ENCODE measurements at places on chromosomes 6 and 20.

- DNase-seq, result no peak
These were observed 296.1 kb upstream of the FOXQ1 start for GRCh38 chr6:1015825-1016224.

- peak; percentile 57 for DNase-seq
These were observed 532.6 kb upstream of the JARID2 start for GRCh38 chr6:14713008-14713960.

DNA sequence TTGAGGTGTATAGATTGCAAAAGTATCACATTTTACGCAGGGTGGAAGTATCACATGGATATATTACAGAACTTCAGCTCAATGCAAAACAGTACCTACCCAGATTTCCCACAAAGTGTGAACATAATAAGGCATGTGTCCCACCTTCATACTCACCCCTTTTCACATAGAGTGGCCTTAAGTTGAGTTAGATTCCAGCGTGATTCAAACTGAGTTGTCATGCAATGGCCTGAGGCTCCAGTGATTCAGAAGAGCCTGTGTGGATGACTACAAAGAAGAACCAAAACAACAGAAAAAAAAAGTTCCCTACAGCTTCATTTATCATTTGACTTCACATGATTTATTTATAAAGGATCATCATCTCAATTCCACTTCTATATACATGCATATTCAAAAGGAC lies 309.7 kb downstream of the SLC35F1 start:
- DNase-seq, result no peak

GRCh38 chr6:35856250-35856649 lies 51.1 kb downstream of the LHFPL5 start:
- no peak for DNase-seq

Measured in activated CD4-positive, alpha-beta T cell treated with anti-CD3 and anti-CD28 coated beads for 48 hours (primary cell).